ENCODE measurements at places on chromosomes 2 and 18.

GRCh38 chr18:9022397-9023155 is 79.9 kb upstream of the NDUFV2 start:
- H3K36me3 ChIP-seq, result no peaks in the 10 kb centered on the region
- no peak for ATAC-seq
- no peaks in the 10 kb centered on the region for H3K27me3 ChIP-seq
- no peaks in the 10 kb centered on the region for H3K4me1 ChIP-seq

- H3K4me3 ChIP-seq, result no peak overlapping the region
- no peaks in the 10 kb centered on the region for H3K27me3 ChIP-seq
- H3K36me3 ChIP-seq, result no peaks in the 10 kb centered on the region
- H3K27ac ChIP-seq, result no peak overlapping the region
- H3K4me1 ChIP-seq, result peaks cover 27% of the 10 kb centered on the region
Observed at GRCh38 chr2:43170405-43171105, 55.9 kb downstream of the ZFP36L2 start.

GRCh38 chr18:67367540-67367939 is 149.0 kb downstream of the DSEL start:
- H3K27me3 ChIP-seq, result no peaks in the 10 kb centered on the region
- H3K27ac ChIP-seq, result no peak overlapping the region
- ATAC-seq, result no peak
- H3K36me3 ChIP-seq, result no peaks in the 10 kb centered on the region

DNA sequence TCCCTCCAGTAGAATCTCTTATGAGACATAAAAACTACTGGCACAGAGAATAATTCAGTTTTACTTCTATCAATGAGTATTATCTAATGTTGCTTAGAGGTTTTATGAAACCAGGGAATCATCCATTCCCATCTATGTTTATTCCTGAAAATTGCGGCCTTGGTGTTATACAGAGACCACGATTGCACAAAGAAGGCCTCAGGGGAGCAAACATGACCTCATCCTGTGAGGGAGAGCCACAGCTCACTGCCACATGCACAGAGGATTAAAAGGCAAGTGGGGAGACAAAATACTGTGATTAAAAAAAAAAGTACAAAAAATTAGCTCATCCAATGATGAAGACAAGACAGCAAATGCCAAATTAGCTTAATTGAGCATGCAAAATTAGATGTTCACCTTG is 111.8 kb upstream of the SLC35G4 start:
- H3K27me3 ChIP-seq, result no peaks in the 10 kb centered on the region
- no peak overlapping the region for H3K27ac ChIP-seq
- ATAC-seq, result no peak
- peaks cover 13% of the 10 kb centered on the region for H3K4me1 ChIP-seq

DNA sequence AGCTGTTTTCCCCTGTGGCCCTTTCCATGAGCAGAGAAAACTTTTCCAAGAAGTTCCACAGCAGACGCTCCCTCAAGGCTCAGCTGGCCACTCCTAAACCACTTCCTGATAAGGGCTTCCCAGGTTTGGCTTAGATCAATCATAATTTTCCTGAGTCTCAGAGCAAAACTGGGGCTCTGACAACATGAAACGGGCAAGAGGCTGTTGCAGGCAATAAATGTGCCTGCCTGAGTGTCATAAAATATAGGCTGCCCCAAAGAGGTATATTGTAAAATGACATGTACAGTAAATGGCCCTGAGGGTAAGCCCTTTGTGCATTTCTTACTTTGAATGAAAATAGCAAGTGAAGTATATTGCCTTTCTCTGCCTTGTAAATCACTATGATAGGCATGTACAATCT is 105.6 kb upstream of the UXS1 start:
- no peaks in the 10 kb centered on the region for H3K4me1 ChIP-seq
- no peak for ATAC-seq
- H3K4me3 ChIP-seq, result no peak overlapping the region
- H3K36me3 ChIP-seq, result no peaks in the 10 kb centered on the region
- no peak overlapping the region for H3K27ac ChIP-seq

Data from gastroesophageal sphincter (tissue), 4 donors.